ENCODE measurements at places on chromosomes 12 and 14.

- no peaks in the 10 kb centered on the region for H3K27me3 ChIP-seq
- H3K27ac ChIP-seq = no peak overlapping the region
- no peak for DNase-seq
- peaks cover 26% of the 10 kb centered on the region for H3K36me3 ChIP-seq
These were observed 20.1 kb upstream of the RPLP0 start for GRCh38 chr12:120220838-120221575.

- H3K27me3 ChIP-seq = no peaks in the 10 kb centered on the region
- no peak overlapping the region for H3K4me3 ChIP-seq
- H3K4me1 ChIP-seq = no peaks in the 10 kb centered on the region
- H3K27ac ChIP-seq = no peak overlapping the region
These were observed 97.2 kb downstream of the MGAT4C start for GRCh38 chr12:86158956-86159355.

DNA sequence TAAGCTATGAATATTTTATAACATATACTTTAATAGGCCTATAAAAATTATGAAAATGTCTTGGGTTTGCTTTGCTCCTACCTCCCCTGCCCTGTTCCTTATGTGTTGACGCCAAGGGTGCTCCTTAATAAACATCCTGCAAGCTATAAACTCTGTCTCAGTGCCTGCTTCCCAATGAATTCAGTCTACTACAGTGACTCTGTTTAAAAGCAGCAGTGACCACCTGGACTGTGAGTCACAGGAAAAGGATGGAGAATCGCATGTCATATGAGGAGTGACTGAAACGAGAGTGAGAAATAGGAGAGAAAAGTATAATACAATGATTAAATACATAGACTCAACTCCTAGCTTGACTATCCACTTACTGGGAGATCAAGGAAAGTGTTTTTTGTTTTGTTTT lies 41.1 kb upstream of the CFAP54 start:
- no peaks in the 10 kb centered on the region for H3K36me3 ChIP-seq
- H3K27me3 ChIP-seq = no peaks in the 10 kb centered on the region
- peaks cover 33% of the 10 kb centered on the region for H3K4me1 ChIP-seq
- H3K4me3 ChIP-seq = no peak overlapping the region

DNA sequence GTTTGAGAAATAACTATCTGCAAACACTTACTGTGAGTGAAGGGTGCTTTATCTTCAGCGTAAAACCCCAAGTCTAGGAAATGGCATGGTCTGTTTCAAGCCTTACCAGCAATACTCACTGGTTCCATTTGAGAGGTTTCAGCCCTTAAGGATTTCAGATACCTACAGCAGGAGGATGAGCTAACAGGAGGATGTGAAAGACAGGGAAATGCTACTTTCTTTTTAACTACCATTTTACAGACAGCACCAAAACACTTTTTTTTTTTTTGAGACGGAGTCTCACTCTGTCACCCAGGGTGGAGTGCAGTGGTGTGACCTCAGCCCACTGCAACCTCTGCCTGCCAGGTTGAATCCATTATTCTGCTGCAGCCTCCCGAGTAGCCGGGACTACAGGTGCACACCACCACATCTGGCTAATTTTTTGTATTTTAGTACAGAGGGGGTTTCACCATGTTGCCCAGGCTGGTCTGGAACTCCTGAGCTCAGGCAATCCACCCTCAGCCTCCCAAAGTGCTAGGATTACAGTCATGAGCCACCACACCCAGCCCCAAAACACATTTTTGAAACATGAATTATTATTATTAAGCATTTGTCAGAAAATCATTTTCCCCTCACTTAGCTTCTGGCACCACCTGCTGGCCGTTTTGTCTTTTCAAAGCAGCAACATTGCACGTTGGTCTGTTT lies 4.6 kb downstream of the MTRFR start:
- H3K27me3 ChIP-seq = no peaks in the 10 kb centered on the region
- DNase-seq = peak; percentile 84
- peak overlapping the region; percentile 28 for H3K4me3 ChIP-seq
- H3K4me1 ChIP-seq = peaks cover 60% of the 10 kb centered on the region
- H3K27ac ChIP-seq = peak overlapping the region; percentile 79
- peaks cover 45% of the 10 kb centered on the region for H3K36me3 ChIP-seq

DNA sequence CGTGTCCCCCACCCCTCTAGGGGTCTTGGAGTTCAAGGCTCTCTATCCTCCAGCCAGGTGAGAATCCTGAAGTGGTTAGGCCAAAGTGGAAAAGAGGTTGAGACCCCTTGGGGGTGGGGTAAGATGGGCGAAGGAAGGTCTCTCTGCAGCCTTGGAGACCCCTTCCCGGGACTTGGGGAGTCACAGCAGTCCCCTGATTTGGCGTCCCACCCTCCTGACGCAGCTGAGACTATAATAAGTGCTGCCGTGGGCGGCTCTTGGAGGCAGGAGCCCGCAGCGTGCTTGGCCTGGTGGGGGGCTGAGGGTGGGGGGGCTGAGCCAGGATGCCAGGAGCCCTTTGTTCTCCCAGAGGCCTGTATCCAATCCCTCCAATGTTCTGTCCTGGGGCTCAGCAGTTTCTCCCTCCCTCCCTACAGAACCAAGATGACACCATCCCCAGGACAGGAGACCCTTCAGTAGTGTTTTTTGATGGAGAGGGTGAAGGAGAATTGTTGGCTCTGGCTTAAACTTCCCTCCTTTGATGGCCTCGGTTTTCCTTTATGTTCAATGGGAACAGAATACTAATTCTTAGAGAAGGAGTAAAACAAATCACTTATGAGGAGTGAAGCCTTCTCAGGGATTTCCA lies 1.5 kb upstream of the AGAP2 start:
- no peak for DNase-seq
- no peak overlapping the region for H3K4me3 ChIP-seq
- H3K4me1 ChIP-seq = peaks cover 45% of the 10 kb centered on the region
- no peak overlapping the region for H3K27ac ChIP-seq
- peaks cover 9% of the 10 kb centered on the region for H3K36me3 ChIP-seq

DNA sequence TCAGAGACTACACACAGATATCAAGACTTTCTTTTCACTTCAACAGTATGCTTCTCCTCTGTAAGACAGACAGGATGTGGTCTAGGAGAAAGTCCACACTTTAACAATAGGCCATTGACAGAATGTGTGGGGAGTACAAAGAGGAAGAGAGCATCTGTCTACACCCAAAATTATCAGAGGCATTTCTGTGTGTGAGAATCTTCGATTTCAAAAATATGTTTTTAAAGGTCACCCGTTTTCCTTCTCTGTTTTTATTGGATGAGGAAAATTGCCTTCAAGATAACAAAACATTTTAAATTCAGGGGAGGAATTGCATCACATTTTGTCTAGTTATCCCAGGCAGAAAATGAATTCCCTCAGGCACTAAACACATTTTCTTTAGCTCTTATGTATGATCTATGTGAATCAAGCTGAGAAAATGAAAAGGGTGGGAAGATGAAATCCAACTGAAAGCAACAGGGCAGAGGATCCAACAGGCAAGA lies 16.4 kb downstream of the NAV3 start:
- no peak overlapping the region for H3K4me3 ChIP-seq
- H3K36me3 ChIP-seq = no peaks in the 10 kb centered on the region
- H3K27me3 ChIP-seq = no peaks in the 10 kb centered on the region
- H3K27ac ChIP-seq = no peak overlapping the region
- no peaks in the 10 kb centered on the region for H3K4me1 ChIP-seq
- no peak for DNase-seq

GRCh38 chr14:22466491-22466890 lies 122.5 kb downstream of the DAD1 start:
- no peak overlapping the region for H3K27ac ChIP-seq
- H3K4me1 ChIP-seq = no peaks in the 10 kb centered on the region
- DNase-seq = no peak
- H3K4me3 ChIP-seq = no peak overlapping the region
- H3K36me3 ChIP-seq = no peaks in the 10 kb centered on the region

DNA sequence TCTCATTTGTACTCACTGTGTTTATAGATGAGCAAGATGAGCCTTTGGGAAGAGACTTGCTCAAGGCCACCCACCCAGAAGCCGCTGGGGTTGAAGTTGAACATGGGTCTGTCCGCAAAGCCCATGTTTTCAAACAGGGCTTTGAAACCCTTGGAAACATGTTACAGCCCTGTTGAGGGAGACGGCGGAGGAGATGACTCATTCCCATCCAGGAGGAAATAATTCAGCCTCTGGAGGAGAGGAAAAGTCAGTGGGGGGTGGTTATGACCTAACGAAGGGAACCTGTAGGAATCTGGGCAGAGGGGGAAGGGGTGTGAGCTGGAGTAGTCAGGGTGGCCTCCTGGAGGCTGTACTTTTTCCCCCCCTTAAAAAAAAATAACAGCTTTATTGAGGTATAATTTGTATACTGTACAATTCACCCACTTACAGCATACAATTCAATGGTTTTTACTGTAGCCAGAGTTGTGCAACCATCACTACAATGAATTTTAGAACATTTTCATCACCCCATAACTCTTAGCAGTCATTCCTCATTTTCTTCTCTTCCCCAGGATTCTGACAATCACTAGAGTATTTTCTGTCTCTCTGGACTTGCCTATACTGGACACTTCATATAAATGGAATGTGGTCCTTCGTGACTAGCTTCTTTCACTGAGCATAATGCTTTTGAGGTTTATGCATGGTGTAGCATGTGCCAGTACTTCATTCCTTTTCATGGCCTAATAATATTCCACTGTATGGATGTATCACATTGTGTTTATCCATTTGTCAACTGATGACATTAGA lies 1.9 kb upstream of the RIN3 start:
- peaks cover 2% of the 10 kb centered on the region for H3K27me3 ChIP-seq
- no peaks in the 10 kb centered on the region for H3K36me3 ChIP-seq
- peaks cover 16% of the 10 kb centered on the region for H3K4me1 ChIP-seq
- H3K27ac ChIP-seq = no peak overlapping the region

GRCh38 chr12:25194214-25194613 lies 746 bp downstream of the DNAI7 start:
- peak overlapping the region; percentile 91 for H3K4me3 ChIP-seq
- peaks cover 7% of the 10 kb centered on the region for H3K36me3 ChIP-seq
- H3K4me1 ChIP-seq = peaks cover 29% of the 10 kb centered on the region
- H3K27me3 ChIP-seq = no peaks in the 10 kb centered on the region
- DNase-seq = no peak

DNA sequence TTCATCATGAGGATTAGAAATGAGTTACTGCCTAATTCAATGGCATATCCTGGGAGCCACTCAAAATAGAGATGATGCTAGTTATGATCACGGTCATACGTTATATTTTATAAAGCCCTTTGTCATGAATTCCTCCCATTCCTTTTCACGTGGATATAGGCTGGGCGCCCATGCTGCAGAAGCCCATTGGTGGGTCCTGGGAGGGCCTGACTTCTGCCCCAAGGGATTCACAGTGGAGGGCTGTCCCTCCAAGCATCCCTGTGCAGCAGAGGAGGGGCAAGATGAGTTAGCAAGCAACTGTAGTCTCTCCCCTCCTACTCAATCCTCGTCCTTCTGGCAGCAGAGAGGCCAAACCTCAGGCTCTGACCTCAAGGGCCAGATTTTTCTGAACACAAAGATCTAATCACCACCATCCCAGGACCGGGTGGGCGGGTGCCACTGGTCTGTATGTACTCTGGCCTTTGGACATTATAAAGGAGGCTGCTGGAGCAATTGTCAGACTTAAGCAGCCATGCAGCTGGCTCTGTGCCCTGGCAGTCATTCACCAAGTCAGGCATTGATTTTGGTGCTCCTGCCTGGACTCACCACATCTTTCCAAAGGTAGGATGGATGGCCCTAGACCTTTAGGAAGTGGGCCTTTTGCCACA lies 8.6 kb downstream of the GLTP start:
- no peak overlapping the region for H3K4me3 ChIP-seq
- no peak for DNase-seq
- H3K27me3 ChIP-seq = no peaks in the 10 kb centered on the region
- H3K27ac ChIP-seq = peak overlapping the region; percentile 24

GRCh38 chr12:62694632-62695031 lies 228.0 kb downstream of the MON2 start:
- H3K36me3 ChIP-seq = no peaks in the 10 kb centered on the region
- no peaks in the 10 kb centered on the region for H3K4me1 ChIP-seq
- H3K27me3 ChIP-seq = no peaks in the 10 kb centered on the region
- DNase-seq = no peak
- no peak overlapping the region for H3K27ac ChIP-seq

DNA sequence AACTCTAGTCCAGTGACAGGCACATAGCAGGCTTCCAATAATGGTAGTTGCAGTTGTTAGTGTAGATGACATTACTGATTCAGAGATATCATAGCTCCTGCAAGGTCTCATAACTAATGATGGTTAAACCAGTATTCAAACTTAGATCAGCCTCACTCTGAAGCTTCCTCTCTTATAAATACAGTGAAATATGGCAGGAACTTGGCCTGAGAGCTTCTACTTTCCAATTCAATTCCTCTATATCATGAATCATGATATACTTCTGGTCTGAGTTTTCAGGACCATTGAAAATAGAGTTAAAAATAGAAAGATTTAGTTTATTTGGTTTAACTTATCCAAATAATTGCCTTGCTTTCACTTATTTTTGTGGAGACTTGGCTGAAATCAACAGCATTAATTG lies 167.5 kb upstream of the NOVA1 start:
- H3K4me3 ChIP-seq = no peak overlapping the region
- DNase-seq = no peak
- H3K27ac ChIP-seq = no peak overlapping the region
- no peaks in the 10 kb centered on the region for H3K27me3 ChIP-seq
- H3K36me3 ChIP-seq = no peaks in the 10 kb centered on the region

GRCh38 chr12:132689227-132689626 lies 1.8 kb downstream of the PXMP2 start:
- H3K4me1 ChIP-seq = peaks cover 19% of the 10 kb centered on the region
- H3K27ac ChIP-seq = no peak overlapping the region
- H3K27me3 ChIP-seq = no peaks in the 10 kb centered on the region
- H3K4me3 ChIP-seq = peak overlapping the region; percentile 61

GRCh38 chr14:74938531-74939495 lies 15.8 kb upstream of the RPS6KL1 start:
- no peaks in the 10 kb centered on the region for H3K36me3 ChIP-seq
- H3K27me3 ChIP-seq = no peaks in the 10 kb centered on the region
- H3K27ac ChIP-seq = no peak overlapping the region

DNA sequence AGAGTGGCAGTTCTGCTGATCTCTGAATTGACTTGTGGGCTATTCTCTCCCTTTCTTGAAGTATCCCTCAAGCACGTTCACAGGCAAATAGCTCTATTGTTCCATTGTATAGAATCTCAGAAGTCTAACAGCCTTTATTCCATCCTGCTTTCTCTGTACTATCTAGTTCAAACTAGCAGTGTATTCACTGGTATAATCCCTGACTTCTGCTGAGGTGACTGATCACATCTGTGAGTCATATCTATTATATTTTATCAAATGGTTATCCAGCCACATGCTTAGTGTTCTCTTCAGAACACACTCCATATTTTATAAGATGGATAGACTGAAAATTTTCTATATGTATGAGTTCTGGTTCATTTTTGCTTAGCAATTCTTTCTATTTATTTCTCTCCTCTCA lies 866.1 kb downstream of the C12orf50 start:
- H3K36me3 ChIP-seq = no peaks in the 10 kb centered on the region
- H3K4me3 ChIP-seq = no peak overlapping the region
- no peaks in the 10 kb centered on the region for H3K27me3 ChIP-seq
- no peaks in the 10 kb centered on the region for H3K4me1 ChIP-seq
- no peak overlapping the region for H3K27ac ChIP-seq
- no peak for DNase-seq
